Stimulated activated naive B cell treated with anti-CD40 and anti-IgM and Interleukin-4, amounts not matched to agents 10 μg/mL and 1 μg/mL and 100 μg/mL, for 72 hours (primary cell): ENCODE measurements at places on chromosomes 5 and 9.

- DNase-seq: no peak
Measured at GRCh38 chr9:115627511-115627910, 509.6 kb upstream of the TNC start.

GRCh38 chr5:52805615-52806014, 17.9 kb downstream of the ITGA1 start:
- DNase-seq: no peak

DNA sequence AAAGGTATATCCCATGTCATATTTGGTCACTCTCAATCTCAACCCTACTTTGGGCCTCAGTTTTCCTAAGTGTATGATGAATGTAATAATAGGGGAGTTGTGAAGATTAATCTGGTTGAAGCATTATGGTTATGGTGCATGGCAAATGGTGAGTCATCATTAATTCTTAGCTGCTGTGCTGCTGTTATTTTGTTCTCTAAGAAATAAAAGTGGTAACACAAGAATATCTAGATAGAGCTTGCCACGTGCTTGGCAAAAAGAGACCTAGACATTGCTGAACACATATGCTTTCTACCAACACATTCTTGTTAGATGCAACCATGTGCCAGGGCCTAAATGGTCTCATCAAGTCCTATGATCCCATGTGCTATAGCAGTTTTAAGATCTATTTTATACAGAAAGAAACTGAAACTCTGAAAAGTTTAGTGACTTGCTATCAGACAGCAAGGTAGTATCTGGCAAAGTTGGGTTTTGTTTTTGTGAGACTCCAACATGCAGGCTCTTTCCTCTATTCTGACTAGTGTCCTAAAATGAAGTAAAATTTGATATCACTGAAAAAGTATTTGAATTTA, 699.9 kb upstream of the MEF2C start:
- no peak for DNase-seq

- no peak for DNase-seq
Measured at GRCh38 chr9:10525972-10526371, 86.8 kb downstream of the PTPRD start.

DNA sequence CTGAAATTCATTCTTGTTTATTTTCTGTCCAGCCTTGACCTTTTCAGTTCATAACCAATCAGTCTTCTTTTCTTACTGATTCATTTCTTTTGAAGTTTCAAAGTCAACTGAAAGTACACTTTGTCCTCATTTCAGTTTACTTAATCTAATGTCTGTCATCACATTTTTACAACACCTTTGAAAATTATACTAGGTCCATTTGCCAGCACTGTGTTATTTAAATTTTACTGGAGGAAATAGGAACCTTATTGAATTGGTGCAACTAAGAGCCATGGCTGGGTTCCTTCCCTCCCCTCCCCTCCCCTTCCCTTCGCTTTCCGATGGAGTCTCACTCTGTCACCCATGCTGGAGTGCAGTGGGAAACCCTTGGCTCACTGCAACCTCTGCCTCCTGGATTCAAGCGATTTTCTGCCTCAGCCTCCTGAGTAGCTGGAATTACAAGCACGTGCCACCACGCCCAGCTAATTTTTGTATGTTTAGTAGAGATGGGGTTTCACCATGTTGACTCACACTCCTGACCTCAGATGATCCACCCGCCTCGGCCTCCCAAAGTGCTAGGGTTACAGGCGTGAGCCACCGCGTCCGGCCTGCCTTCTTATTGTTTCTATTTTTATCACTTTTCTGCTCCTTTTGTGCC, 6.3 kb downstream of the RMI1 start:
- no peak for DNase-seq

DNA sequence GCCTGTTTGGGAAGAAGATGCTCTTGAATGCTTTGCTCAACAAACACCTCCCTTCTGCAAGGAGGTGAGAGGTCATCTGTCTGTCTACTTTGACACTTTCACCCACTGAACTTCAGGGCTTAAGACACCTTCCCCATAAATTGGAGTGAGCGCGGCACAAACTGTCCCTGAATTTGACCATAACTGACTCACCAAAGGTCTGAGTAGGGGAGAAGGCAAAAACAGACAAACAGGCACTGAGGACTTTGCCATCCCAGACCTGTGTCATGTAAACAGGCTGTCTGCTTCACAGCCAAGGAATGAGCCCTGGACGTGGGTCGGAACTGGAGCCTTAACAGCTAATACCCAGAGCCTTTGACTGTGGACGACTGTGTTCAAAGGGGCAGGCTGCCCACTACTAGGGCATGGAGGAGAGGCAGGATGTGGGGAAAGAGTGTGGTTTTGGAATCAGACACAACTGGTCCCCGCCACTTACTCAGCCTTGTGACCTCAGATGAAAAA, 320.9 kb upstream of the KLF4 start:
- DNase-seq: no peak

DNA sequence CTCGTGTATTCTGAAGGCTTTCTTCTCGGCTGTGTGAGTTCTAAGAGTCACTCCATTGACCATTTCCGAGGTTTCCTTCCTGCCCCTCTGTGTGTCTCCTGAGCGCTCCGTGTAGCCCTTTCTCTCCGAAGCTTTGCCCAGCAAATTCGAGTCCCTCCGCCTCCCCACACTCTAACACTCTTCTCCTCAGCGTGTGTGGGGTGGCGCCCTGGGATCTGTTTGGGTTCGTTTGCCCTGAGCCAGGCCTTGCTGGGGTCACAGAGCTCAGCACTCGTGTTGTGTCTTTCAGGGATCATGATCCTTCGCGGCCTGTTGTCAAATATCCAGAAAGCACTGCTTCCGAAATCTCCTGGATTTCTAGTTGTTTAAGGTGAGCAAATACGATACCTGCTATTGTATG, 5.6 kb upstream of the PAEP start:
- no peak for DNase-seq

- no peak for DNase-seq
Measured at GRCh38 chr9:136157477-136158265, 39.0 kb upstream of the TMEM250 start.

DNA sequence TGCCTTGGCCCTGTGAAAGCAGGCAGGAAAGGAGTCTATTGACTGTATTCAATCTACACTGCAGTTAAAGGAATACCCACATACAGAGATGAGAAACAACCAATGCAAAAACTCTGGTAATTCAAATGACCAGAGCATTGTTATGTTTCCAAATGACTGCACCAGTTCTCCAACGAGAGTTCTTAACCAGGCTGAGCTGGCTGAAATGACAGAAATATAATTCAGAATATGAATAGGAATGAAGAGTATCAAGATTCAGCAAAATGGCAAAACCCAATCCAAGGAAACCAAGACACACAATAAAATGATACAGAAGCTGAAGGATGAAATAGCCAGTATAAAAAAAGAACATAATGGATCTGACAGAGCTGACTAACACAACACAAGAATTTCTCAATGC, 119.1 kb downstream of the HTR4 start:
- no peak for DNase-seq

- no peak for DNase-seq
Measured at GRCh38 chr9:70852711-70853240, 268.6 kb downstream of the TRPM3 start.

GRCh38 chr9:134405527-134405926, 79.3 kb downstream of the RXRA start:
- DNase-seq: peak; percentile 27

DNA sequence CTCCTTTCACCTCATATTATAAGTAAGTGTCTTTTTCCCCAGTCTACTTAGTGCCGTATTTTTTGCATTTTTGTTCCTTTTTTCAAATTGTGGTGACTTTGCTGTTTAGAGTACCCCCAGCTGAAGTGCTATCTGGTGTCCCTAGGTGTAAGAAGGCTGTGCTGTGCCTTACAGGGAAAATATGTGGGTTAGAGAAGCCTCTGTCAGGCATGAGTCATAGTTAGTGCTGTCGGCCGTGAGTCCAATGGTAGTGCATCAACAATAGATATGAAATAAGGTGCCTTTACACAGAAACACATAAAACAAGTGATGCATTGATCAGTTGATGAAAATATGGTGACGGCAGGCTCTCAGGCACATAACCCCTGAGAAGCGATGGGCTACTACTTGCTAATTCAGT, 20.1 kb downstream of the SYK start:
- no peak for DNase-seq

DNA sequence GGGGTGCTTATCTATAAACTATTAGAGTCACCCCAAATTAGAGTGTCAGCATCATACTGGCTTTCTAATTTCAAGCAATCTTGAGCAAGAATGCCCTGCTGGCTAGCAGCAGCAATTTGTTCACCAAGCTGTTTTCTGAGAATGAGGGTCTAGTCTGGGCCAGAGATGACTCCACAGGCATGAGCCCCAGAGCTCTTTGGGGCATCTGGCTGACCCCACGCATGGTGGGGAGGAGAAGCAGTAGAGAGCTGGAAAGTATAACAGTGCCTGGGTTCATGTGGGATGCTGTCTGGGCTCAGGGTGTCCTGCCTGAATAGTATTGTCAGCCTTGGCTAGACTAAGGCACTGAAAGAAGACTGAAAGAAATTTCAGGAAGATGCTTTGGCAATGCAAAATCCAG, 64.9 kb downstream of the C6 start:
- no peak for DNase-seq

- DNase-seq: no peak
Measured at GRCh38 chr9:124465736-124466135, 15.5 kb downstream of the ADGRD2 start.

DNA sequence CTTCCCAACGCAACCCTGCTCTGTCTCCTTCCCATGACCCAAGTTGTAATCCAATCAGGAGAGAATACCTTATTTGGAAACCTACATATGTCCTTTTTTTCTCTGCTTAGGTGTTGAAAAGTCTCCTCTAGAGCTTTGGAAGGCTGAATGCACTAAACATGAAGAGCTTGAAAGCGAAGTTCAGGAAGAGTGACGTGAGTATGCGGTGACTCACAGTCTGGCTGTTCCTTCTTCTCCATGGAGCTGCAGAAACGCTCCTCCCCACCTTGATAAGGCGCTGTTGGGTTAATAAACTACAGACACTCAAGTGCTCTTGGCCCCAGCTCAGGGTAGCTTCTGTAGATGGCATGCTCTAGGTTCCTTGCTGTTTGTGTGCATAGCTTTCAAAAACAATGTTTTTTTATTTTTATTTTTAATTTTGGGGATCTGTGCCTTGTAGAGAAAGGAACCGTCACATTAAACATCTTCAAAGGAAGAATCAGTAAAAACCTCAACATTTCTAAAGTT, 30.7 kb downstream of the RAI14 start:
- no peak for DNase-seq

DNA sequence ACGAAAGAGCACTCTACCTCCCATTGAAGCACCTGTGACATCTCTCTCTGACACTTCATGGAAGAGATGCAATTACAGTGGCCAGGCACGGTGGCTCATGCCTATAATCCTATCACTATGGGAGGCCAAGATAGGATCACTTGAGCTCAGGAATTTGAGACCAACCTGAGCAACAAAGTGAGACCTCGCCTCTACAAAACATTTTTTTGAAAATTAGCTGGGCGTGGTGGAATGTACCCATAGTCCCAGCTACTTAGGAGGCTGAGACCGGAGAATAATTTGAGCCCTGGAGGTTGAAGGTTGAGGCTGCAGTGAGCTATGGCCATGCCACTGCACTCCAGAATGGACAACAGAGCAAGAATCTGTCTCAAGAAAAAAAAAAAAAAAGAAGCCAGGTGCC, 45.5 kb downstream of the GLDC start:
- no peak for DNase-seq

DNA sequence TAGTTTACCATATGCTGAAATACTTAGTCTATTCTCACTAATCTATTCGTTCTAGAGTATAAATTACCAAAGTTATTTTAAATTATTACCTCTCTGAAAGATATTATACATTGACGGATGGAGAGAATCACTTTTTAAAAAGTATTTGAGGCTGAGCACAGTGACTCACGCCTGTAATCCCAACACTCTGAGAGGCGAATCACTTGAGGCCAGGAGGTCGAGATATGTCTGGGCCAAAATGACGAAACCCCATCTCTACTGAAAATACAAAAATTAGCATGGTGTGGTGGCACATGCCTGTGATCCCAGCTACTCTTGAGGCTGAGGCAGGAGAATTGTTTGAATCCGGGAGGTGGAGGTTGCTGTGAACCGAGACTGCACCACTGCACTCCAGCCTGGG, 64.0 kb upstream of the SPATA31C2 start:
- DNase-seq: no peak

DNA sequence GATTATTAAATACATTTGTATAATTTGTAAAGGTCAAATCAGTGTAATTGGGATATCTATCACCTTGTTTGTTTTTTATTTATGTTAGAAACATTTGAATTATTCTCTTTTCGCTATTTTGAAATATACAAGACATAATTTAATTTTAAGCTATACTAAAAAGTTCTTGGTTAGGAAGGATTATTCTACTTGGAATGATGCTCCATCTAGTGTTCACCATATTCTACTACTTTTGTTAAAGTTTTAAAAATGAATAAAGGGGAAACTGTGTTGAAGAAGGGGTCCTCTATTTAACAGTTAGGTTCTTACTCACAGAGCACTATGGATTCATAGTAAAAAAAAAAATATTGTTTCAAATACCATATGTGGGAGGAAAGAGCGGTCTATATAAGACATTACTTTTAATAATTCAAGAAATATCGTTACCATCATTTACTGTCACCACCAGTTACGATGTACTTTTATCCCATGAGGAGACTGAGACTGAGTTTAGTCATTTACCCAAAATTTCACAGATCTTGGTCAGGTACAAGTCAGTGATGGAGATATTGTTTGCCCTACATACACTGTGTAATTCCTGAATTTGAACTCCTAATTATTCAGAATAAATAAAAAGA, 6.3 kb upstream of the STOM start:
- DNase-seq: no peak

GRCh38 chr9:32580631-32581300, 7.8 kb upstream of the NDUFB6 start:
- no peak for DNase-seq

- no peak for DNase-seq
Measured at GRCh38 chr5:77449981-77450380, 42.1 kb downstream of the WDR41 start.

DNA sequence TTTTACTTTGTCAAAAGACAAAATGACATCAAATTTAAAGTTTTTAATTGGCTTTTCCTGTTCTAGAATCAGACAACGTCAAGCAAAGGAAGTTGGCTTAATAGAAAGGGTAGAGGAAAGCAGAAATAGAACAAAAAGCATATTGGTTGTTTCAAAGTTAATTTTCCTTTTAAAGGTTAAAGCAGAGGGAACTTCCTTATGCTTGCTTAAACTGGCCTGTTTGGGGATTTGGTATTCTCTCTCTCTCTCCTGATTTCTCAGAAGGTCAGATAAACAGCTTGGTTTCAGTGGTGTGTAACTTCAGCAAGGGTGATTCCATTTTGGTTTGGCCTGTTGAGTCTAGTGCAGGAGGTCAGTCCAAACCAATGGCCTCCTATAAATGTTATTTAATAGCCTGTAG, 127.1 kb downstream of the SMARCA2 start:
- DNase-seq: no peak

DNA sequence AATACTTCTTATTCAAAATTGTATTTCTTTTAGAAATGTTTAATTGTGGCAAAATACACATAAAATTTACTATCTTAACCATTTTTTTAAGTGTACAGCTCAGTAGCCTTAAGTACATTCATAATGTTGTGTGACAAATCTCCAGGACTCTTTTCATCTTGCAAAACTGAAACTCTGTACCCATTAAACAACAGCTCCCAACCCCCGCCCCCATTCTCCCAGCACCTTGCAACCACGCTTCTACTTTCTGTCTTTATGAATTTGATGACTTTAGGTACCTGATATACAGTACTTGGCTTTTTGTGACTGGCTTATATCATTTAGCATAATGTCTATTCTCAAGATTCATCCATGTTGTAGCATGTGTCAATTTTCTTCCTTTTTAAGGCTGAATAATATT, 2.8 kb upstream of the IL5 start:
- DNase-seq: no peak
